ENCODE measurements at places on chromosomes 16 and 17.

- no peak for DNase-seq
Observed at GRCh38 chr17:72411124-72411563, 290.3 kb downstream of the SOX9 start.

DNA sequence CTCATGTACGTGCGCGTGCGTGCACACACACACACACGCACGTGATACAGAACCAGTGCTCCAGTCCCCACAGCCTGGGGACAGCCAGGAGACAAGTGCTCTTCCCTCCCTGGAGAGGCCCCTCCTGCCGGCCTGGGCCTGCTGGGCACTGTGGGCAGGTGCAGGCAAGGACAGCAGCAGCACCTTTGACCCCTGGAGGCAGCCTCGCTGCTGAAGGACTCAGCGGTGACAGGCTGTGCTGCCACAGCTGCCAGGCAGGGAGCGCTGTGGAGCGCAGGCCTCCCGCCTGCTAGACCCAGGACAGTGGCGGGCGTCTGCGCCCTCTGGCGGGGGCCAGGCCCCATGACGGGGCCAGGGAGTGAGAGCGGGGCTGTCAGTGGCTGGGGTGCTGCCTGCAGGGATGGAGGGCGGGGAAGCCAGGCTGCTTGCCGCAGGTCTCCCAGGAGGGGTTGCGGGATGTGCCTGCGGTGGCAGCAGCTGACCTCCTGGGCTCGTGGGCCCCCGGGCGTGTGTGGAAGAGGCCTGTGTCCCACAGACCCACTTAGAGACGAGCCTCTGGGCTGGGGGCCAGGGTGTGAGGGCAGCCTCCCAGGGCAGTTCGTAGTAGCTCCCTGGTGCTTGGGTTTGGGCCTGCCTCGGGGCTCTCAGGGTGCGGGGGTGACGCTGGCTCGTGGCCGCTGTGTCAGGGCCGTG is 63.5 kb upstream of the PVALEF start:
- peak; percentile 56 for DNase-seq

GRCh38 chr17:45031231-45032173 is 19.9 kb downstream of the DCAKD start:
- no peak for DNase-seq

GRCh38 chr16:57166451-57166850 is 19.4 kb downstream of the PSME3IP1 start:
- no peak for DNase-seq

- no peak for DNase-seq
Observed at GRCh38 chr16:4570086-4570485, 13.9 kb downstream of the C16orf96 start.

GRCh38 chr17:43987131-43988021 is 17.0 kb upstream of the NAGS start:
- no peak for DNase-seq

GRCh38 chr16:72811188-72811720 is 236.7 kb downstream of the ZFHX3 start:
- no peak for DNase-seq

DNA sequence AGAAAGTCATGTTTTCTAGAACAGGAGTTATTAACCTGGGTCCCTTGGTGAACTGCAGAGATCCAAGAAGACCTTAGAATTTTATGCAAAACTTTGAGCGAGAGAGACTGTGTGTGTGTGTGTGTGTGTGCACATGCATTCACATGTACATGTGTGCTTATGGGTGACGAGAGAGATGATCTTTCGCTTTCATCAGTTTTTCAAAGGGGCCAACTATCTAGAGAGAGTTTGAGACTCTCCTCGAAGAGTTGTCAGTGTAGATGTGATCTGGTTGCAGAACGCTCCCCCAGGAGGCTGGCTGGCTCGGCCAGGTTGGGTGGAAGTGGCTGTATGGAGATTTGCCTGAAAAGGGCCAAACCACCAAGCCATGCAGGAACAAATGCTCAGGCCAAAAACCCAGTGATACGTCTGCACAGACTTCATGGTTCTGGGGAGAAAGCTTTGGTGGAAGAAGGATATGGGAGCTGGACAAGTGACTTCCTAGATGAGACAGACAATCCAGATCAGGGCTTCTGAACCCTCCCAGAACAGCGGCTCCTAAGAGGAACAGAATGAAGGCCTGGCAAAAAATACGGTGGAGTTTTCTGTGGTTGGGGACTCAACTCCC is 6.1 kb downstream of the PIK3R5 start:
- DNase-seq: no peak

GRCh38 chr17:40317345-40317873 is 8.4 kb downstream of the RARA start:
- DNase-seq: no peak

GRCh38 chr17:75769536-75769935 is 4.5 kb upstream of the GALK1 start:
- DNase-seq: no peak

GRCh38 chr17:73867056-73867455 is 222.8 kb upstream of the SDK2 start:
- no peak for DNase-seq

DNA sequence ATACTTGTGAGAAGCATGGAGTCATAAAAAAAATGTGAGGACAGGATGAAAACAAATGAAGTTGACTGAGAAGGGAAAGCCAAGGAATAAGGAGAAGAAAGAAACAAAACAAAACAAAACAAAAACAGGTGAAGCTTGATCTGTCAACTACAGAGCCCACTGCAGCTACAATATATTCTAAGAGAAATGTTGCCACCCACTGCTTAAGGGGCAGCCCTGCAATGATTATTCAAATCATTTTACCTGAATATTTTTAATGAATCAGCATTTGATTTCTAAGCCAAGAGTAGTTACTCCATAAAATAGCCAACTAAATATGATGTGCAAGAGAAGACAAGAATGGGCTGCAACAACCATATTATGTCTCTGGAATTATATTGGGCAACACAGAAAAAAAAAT is 252.0 kb upstream of the KIF2B start:
- DNase-seq: no peak

- DNase-seq: no peak
Observed at GRCh38 chr16:14608604-14609003, 21.5 kb downstream of the PARN start.

- DNase-seq: no peak
Observed at GRCh38 chr16:87697256-87697655, 68.5 kb downstream of the KLHDC4 start.

- no peak for DNase-seq
Observed at GRCh38 chr16:88803264-88803987, at the start of gene CDT1. TSS of gene CDT1 (plus strand) at chr16:88803789. CDS start at chr16:88803832, 43 bp downstream.

DNA sequence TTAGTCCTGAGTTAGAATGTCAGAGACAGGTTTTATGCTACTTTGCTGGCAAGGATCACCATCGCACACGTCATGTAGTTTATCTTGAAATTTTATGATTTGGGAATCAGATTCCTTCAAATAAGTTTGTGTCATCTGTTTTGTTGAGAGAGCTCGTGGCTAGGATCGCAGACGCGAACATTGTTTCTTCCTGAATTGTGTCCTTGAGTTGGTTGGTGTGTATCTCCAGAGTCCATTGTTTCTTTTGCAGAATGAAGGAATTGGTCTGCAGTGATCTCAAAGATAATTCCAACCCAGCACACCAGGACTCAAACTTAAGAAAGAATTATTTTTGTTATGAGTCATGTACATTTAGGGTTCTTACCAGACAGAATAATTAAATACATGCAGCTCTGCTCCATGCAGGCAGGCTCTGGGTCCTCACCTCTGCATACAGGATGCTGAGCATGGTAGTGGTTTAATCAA is 51.6 kb downstream of the PRKCA start:
- DNase-seq: no peak

GRCh38 chr17:38912221-38912813 is 13.1 kb upstream of the LASP1NB start:
- DNase-seq: no peak

- DNase-seq: no peak
Observed at GRCh38 chr17:49621946-49622529, 46.4 kb downstream of the NXPH3 start.

DNA sequence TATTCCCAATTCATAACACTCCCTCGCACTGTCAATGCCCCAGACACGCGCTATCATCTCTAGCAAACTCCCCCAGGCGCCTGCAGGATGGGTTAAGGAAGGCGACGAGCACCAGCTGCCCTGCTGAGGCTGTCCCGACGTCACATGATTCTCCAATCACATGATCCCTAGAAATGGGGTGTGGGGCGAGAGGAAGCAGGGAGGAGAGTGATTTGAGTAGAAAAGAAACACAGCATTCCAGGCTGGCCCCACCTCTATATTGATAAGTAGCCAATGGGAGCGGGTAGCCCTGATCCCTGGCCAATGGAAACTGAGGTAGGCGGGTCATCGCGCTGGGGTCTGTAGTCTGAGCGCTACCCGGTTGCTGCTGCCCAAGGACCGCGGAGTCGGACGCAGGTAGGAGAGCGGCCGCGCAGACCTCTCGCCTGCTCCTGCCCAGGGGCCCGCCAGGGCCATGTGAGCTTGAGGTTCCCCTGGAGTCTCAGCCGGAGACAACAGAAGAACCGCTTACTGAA is at the start of gene GRN:
TSS of gene GRN (plus strand) at position 364 of the 515 bp plus-strand sequence. CDS start 3,863 bp downstream, outside the sequence.
- DNase-seq: peak; percentile 97

DNA sequence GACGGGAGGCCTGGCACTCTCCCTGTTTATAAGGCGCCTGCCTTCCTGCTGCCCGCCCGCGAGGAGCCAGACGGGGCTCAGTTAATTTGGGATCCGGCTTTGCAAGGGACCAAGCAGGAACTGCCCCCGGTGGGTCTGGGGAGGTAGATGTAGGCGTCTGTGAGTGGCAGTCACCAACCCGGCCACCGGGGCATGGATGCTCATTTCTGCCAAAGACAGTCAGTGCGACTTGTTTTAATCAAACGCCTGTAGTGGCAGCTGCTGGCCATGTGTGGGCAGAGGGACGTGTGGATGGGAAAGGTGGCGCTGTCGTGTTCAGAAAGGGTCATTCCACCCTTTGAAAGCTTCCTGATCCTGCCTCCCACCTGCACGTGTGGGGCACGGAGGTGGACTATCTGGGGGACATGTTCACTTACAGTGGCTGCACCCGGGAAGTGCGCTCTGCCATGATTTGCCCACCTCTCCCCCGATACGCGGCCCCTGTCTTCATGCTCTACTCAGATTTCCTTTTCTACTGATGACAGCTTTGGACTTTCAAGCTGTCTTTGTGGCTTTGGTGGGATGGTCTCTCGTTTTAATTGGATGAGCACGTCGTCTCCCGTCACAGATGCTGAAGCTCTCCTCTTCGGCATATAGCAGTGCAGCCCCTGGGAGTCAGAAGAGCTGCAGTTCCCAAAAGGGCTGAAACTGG is 60.3 kb upstream of the CIBAR2 start:
- peak; percentile 26 for DNase-seq

DNA sequence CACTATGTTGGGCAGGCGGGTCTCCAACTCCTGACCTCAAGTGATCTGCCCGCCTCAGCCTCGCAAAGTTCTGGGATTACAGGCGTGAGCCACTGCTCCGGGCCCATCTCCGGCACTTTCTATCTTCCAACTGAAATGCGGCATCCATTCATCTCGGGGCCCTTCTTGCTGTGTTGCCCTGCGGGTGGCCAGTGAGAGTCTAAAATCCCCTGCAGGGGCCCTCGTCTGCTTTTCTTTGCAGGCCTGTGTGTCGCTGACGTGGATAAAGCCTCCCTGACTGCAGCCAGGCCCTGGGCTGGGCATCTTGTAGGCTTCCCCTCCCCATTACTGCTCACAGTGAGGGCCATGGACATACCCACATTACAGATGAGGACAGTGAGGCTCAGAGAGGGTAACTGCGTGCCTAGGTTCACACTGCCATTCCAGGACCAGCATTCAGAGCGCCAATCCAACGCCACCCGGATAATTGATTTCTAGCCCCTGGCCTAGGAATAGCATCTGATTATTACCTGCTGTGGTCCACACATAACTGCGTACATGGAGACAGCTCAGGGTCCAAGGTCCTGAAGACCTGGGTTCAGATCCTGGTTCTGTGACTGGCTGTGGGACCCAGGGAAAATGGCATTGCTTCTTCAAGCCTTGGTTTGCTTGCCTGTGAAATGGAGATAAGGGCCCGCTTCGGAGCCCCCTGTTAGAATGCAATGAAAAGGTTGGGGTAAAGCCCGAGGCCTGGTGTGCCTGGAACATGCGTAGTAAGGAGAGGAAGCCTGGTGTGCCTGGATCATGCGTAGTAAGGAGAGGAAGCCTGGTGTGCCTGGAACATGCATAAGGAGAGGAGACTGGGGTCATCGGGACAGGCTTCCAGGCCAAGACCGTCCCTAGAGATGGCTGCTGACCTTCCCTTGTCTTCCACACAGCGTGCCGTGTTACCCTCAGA is 25.0 kb downstream of the CRISPLD2 start:
- no peak for DNase-seq

- DNase-seq: no peak
Observed at GRCh38 chr16:86910161-86910769, 331.9 kb downstream of the FOXL1 start.

- no peak for DNase-seq
Observed at GRCh38 chr17:45398800-45399199, 33.9 kb downstream of the ARHGAP27 start.

DNA sequence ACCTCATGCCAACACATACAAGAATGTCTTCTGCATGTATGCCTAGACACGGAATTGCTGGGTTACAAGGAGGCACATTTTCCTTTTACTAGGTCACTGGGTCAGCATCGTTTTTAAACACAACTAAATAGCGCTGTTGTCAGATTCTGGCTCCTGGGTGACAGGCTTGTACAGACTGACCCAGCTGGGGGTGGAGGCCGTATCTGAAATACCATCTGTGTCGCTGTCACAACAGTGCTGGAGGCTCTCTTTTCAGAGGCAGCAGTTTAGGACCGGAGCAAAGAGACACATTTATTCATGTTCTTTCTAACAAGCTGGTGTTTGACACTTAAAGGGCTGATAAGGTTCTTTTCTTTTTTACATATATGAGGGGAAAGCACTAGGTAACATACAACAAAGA is 403.0 kb upstream of the ASIC2 start:
- DNase-seq: no peak

DNA sequence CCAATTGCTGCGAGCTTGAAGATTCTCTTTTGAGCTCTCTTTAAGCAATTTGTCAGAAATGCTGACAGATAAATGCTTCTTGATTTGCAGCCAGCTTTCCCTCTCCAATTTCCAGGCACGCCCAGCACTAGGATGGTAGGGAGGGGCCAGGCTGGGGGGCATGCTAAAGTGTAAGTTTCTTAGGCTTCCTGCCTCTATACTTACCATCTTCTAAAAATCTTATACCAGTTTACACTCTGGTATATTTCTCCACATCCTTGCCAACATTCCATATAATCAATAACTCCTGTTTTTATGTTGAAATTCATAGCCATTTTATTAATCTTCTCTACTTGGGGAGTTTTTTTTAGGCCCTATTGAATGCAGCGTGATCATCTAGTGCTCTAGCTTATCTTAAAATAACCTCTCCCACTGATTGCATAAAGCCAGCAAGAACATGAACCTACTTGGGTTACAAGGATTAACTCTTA is 17.5 kb downstream of the ACSF2 start:
- DNase-seq: no peak

DNA sequence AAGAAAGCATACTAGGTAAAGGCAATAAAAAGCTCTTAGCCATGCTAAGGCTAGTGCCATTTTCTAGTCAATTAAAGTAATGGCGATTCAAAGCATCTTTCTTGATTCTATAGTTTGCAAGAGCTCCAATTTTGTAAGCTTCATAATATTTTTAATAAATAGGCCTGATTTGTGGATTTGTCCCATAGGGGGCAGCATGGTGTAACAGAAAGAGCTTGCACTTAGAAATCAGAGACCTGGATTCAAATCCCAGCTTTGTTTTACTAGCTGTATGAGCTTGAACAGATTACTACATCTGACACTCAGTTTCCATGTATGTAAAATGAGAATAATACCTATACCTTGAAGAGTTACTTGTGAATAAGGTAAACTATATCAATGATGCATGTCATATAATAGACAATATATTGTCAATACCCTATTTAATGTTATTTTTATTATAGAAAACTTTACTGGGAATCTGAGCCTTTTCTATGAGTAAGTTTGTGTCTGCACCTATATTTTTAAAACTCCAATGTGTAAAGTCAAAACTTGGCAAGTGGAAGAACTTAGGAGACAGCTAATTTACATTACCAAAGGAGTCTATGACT is 93.6 kb upstream of the NOG start:
- peak; percentile 5 for DNase-seq

Data from NCI-H526 treated with DMSO at 0.1 percent for 48 hours (cell line).